ENCODE measurements at places on chromosomes 16 and 17.

- DNase-seq: no peak
These were observed 3.0 kb downstream of the DLX4 start for GRCh38 chr17:49971848-49972485.

DNA sequence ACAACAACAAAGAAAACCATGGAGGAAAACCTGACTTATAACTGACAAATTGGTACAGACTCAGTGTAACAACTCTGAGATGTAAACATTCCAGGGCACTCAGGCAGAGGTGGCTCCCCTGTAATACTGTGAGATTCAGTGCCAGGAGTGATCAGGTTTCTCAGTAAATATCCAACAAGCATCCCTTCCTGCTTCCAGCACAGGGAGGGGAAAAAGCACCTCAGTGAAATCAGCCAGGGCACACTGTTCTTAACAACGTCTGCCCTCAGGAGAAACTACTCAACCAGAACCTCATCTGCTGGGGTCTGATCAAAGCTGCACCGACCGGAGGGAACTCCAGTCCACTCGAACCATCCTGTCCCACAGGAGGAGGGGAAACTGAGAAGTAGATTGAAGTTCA, 52.3 kb downstream of the AMFR start:
- no peak for DNase-seq

GRCh38 chr17:40325156-40326013, 16.4 kb downstream of the RARA start:
- no peak for DNase-seq

- no peak for DNase-seq
These were observed 8.7 kb downstream of the CCDC47 start for GRCh38 chr17:63764716-63765115.

- DNase-seq: no peak
These were observed 263.1 kb downstream of the PHKB start for GRCh38 chr16:47724115-47724785.

DNA sequence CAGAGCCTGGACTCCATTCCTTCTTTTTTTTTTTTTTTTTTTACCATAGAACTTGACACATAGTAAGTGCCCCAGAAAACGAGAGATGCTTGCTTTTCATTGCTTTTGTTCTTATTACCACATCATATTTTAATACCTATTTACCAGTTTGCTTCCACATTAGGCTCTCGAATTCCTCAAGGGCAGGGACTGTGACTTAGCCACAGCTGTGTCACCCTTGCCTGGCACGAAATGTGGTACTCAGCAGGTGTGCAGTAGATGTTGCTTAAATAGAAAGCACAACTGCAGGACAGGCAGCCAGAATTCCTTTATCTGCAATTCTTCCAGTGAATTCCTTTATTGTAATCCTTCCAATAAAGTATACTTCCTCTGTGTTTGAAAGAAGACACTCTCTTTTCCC, 393.0 kb downstream of the HAPSTR1 start:
- no peak for DNase-seq

GRCh38 chr16:56475201-56475600, 23.8 kb downstream of the OGFOD1 start:
- no peak for DNase-seq
